Progenitor cell of endocrine pancreas (in vitro differentiated cells): ENCODE measurements at places on chromosomes 13 and 19.

DNA sequence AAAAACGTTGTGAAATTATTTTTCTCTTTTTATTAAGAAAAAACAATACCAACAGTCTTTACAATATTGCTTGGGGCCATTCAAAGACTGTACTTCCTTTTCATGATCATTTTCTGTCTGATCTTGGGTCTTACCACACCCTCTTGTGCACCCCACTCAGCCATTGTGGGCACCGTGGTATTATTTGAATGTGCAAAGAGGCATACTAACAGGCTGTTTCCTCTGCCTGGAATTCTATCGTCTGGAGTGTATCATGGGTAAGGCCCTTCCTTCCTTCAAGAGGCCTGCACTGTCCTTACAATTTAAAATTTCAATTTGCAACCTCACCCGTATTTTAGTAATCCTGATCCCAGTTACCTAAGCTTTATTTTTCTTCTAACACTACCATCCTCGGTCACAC lies 76.5 kb downstream of the FGF14 start:
- DNase-seq, result no peak

GRCh38 chr13:92649140-92649813 lies 577.3 kb upstream of the GPC6 start:
- DNase-seq, result no peak

DNA sequence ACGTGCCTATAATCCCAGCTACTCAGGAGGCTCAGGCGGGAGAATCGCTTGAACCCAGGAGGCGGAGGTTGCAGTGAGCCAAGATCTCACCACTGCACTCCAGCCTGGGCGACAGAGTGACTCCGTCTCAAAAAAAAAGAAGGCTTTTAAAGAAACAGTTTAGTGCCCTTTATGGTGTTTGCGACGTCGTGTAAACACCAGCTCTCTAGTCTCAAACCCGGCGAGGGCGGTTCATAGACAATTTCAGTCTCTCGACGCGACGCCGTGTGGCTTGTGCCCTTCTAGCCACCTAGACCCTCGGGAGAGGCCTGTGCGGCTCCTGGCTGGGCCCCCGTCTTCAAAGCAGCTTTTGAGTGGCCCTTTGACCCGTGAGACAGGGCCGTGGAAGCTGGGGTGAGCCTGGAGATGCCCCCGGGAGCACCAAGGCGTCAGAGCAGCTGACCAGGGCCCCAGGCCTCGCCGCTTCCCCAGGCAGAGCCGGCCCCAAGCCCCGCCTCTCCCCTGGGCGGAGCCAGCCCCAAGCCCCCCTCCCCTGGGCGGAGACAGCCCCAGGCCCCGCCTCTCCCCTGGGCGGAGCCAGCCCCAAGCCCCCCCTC lies 5.0 kb upstream of the MADCAM1 start:
- no peak for DNase-seq

DNA sequence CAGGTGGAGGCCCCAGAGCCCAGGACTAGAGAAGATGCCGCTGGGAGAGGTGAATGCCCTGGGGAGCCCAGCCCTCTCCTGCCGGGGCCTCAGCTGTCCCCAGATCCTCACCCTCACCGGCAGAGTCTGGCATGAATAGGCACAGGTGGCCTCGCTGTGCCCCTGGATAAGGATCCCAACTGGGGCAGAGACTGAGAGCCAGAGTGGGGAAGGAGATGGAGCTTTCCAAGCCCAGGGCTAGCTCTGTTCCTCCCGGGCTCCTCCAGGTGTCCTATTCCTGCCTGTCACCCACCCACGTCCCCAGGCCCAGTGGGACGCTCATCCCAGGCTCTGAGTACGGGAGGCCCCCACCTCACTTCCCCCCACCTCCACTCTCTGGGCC lies 16.5 kb downstream of the PRR36 start:
- no peak for DNase-seq

DNA sequence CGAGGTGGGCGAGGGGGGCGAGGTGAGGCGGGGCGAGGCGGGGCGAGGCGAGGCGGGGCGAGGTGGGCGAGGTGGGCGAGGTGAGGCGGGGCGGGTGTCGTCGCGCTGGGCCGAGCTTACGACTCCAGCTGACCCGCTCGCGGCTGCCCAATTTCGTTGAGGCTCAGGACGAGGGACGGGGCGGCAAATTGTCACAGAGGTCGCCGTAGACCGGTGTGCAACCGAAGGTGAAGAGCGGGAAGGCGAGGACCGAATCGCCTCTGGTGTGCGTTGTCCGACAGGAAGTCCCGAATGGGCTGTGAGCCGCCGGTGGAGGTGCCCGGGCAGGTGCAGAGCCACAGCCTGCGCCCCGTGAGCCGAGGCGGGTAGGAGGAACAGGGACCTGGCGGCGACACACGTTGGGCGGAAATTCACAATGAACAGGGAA lies at the start of gene LACC1:
Gene LACC1 (plus strand): TSS at position 150 of the 427 bp plus-strand sequence. CDS start 1,082 bp downstream, outside the sequence.
- peak; percentile 34 for DNase-seq

GRCh38 chr13:44938854-44939253 lies 50.4 kb downstream of the NUFIP1 start:
- no peak for DNase-seq

DNA sequence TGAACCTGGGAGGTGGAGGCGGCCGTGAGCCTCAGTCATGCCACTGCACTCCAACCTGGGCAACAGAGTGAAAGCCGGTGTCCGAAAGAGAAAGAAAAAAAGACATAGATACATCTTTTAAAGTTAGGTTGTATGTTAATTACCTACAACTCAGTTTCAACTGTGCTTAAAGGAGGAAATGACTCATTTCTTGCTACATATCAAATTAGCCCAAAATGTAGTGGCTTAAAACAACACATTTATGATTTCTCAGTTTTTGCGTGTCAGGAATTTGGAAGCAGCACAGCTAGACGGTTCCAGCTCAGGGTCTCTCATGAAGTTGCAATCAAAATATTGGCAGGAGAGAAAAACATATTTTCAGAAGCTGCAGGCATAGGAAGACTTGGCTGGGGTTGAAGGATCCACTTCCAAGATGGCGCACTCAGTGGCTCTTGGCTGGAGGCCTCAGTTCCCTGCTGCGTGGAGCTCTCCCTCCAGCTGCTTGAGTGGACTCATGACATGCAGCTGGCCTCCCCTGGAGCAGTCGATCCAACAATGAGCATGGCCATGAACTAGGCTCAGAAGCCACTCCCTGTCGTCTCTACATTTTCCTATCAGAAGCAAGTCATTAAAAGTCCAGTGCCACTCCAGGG lies 7.1 kb downstream of the LDLR start:
- DNase-seq, result no peak

GRCh38 chr13:78832461-78832860 lies 173.5 kb upstream of the OBI1 start:
- DNase-seq, result no peak

- no peak for DNase-seq
Observed at GRCh38 chr13:40181203-40181845, 485.1 kb downstream of the FOXO1 start.

DNA sequence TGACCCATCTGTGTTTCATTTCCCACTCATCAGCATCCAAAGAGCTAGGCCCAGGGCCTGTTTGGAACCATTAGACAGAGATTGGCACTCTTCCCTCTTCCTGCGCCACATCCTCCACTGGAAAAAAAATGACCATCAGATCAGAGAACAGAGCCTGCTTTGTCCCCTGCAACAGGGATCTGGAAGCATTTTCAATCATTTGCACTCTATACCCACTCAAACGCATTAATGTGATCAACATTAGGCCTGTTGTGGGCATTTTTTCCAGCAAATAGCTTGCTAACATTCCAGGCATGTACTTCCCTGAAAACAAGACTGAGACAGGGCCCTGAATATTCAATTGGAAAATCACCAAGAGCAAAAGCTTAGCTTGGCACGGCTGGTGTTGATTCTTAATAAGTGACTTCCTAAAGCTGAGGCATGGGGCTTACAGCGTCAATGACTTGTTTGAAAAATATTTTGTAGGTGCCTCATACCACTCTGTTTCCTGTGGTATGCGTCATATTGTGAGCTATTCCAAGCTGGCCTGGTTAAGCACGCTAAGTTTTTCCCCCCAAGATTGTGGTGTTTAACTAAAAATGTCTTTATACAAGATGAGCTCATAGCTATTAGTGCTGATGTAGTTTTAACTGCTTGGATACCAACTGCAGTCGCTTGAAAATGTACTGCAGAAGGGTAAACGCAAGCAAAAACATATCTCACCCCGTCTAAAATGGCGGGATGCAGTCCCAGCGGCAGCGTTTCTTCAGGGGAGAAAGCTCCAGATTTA lies 404.4 kb downstream of the SPRY2 start:
- no peak for DNase-seq

DNA sequence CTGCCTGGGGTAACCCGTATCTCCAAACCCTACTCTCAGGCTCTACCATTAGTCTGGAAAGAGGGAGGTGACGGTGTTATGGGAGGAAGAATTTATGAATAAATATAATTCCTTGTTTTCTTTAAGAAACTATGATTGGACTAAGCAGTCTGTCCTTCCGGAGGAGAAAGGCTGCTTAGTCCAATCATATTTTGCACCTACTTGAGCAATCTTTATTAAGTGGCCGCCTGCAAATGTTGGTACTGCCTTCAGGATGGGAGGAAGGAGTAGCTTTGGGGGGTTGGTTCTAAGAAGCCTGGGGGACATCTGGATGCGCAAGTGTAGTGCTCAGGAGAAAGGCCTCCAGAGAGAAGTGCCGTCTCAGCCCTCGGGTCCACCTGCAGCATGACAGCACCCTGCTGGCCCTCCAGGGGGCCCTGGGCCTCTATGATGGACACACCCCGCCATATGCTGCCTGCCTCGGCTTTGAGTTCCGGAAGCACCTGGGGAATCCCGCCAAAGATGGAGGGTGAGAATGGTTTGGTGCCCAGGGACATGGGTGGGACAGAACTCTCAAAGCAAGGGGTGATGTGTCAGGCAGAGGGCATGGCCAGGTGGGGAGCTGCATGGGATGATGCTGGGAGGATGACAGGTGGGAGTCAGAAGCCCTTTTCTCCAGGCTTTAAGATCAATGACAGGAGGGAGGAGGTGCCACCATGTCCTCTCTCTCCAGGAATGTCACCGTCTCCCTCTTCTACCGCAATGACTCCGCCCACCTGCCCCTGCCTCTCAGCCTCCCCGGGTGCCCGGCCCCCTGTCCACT lies 4.1 kb downstream of the ACP4 start:
- DNase-seq, result no peak

- no peak for DNase-seq
Observed at GRCh38 chr13:98312606-98313005, 135.5 kb upstream of the RNF113B start.

- DNase-seq, result no peak
Observed at GRCh38 chr19:3366753-3367627, 607 bp downstream of the NFIC start.

GRCh38 chr13:43528992-43529391 lies 257.8 kb downstream of the ENOX1 start:
- DNase-seq, result no peak

DNA sequence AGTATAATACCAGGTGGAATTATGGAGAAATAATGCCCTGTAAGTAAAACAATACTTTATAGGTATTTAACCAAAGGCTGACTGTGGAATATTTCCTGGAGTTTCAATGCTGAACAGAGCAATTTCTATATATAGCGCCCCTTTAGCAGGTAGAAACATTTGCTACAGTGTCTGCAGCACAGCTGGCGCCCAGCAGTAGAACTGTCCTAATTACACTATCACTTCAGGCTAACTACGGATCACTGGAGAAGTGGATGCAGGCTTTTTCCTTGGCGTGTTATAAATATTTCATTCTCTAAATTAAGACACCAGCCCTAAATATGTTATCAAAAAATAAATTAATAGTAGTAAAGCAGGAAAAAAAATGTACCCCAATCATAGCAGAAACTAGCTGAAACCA lies 3.1 kb downstream of the SHISA2 start:
- DNase-seq, result no peak
